Stimulated activated CD4-positive, alpha-beta T cell treated with anti-CD3 and anti-CD28 coated beads, TNF-alpha, amount 100 ng/mL, for 4 hours (primary cell): ENCODE measurements at places on chromosomes 5 and 9.

DNA sequence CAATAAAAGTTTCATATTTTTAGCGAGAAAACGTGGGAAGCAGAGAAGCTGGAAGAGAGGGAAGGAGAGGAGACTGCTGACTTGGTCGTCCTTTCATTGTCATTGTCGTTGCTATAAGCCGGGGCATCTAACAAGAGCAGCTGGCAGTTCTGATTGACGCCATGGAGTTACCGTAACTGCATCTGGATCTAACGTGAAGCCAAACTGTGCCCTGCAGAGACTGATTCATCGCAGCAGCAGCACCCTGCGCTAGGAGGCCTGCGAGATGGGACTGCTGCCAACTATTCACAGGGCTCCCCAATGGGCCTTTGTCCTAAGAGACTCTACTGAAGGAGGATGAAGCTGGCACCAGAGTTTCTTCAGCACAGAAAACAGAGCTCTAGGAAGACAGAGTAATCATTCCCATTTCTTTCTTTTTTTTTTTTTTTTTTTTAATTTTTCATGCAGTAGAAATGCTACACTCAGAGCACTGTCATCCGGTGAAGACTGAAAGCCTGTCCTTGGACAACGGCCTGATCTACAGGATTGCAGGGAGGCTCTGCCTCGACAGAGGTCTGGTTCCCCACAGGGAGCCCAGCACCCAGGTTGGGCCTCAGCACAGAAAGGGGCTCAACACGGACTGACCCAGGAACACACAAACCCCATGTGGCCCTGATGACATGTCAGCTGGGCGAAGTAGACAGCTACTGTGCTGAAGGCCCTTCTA is 47.8 kb downstream of the RETREG1 start:
- DNase-seq = no peak

DNA sequence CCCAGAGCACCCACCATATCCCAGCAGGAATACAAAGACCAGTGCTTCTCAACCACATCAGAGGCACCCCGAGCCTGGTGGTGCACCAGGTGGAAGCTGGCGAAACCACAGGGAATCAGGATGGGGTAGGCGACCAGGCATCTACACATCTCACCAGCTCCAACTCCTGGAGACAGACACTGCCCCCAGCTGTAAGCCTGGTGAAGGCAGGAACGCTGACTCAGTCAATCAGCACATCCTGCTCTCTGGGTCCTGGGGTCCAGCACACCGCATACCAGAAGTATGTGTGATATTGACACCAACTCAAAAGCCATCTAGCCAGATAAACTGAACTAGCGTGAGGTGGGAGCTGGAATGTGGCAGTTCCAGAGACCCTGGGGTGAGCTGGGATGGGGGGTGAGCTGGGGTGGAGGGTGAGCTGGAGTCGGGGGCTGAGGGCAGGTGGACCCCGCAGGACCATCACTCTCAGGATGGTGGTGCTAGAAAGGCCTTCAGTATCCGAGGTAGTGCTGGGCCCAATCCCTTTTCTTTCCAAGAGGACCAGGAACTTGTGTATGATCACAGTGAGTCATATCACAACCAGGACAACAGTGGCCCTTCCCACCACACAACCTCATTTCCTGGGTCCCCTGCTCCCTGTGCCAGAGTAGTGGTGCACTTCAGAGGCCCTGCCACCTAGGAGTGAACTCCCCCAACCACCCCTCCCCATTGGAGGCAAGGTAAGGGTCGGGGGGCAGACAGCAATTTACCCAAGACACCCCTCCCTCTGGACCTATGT is 2.5 kb downstream of the DBN1 start:
- DNase-seq = no peak

DNA sequence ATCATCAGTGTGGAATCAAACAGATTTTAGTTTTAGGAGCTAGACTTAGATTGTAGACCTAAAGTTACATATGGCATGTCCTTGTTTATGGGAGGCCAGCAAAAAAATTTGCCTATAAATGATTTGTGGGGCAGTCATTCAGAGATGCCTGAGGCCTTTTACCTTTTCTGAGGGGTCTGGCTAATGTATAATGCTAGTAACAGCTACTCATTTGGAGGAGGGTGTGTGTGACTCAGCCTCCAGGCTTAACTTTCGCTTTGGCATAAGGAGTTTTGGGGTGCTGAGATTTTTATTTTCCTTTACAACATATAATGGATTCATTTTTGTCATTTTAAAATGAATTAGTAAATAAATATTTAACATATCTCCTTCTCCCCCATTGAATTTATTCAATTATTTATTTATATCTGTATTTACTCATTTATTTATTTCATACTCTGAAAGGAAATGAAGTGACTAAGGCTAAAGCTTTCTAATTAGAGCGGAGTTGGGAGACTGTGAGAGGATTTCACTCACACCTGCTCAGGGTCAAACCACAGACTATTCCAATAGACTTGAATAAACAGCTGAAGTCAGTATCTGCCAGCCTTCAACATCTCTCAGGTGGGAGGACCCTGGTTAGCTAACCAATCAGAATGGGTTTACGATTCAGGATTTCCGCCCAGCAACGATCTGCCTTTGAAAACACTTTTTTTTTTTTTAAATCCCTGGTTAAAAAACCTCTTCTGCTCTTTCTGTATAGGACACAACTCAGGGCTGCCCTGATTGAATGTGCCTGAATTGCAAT is 487.5 kb upstream of the SGCD start:
- no peak for DNase-seq

DNA sequence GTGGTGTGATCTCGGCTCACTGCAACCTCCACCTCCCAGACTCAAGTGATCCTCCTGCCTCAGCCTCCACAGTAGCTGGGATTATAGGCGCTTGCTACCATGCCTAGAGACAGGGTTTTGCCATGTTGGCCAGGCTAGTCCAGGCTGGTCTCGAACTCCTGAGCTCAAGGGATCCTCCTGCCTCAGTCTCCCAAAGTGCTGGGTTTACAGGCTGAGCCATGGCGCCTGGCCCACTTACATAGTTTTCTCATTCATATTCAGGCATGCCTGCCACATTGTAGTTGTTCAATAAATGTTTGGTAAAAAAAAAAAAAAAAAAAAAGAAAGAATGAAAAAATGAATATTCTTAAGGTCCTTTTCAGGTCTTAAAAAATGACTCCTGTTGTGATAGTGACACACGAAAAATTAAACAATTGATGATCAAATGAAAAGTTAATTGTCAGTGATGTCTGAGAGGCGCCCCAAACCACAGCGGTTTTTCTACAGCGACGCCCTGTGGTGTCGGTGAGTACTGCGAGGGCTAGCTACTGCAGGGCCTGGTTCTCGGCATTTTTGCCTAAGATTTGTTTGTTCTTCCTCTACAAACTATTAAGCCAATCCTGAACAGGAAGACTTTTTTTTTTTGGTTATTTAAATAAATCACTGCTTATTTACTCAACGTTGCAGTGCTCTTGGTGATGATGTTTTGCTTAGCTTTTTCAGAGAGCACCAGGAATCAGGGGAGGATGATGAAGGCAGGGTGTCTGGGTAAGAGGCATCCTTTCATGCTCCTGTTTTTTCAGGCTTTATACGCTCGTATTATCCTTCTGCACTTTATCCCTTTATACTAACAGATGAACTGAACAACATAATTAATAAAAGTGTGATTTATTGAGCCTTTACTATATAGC is 67.0 kb upstream of the DPYSL3 start:
- no peak for DNase-seq

DNA sequence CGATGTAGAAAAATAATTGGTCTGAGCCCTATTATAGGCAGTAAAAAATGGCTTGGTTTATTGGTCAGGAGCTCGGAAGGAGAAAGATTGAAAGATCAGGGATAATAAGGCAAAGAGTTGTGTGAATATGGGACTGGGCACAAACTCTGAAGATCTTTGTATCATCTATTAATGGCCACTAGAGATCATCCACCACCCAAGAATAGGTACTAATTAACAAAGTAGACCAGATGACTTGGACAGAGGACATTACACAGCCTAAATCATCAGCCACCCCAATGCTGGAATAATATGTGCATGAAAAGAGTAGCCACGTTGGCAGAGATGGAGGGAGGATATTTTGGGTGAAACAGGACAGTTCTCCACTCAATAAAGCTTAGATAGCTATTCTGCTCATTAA is 364.1 kb downstream of the EFNA5 start:
- DNase-seq = no peak

DNA sequence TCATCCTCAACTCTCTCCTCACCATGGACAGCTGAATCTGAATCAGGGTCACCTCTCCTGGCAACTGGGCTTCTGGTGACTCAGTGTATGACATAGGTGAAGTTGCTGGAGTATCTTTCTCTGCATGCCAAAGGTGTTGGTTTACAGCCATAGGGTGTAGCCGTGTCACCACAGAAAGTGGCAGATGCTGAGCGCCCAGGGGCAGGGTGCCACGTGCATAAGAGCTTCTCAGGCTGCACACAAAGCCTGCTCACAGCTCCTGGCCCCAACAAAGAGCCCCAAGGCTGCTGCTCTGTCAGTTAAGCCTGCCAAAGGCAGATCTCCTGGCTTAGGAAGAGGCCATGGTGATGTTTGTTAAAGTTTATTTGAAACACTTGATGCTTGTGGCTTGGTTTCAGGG is 297.7 kb upstream of the WWC1 start:
- no peak for DNase-seq

DNA sequence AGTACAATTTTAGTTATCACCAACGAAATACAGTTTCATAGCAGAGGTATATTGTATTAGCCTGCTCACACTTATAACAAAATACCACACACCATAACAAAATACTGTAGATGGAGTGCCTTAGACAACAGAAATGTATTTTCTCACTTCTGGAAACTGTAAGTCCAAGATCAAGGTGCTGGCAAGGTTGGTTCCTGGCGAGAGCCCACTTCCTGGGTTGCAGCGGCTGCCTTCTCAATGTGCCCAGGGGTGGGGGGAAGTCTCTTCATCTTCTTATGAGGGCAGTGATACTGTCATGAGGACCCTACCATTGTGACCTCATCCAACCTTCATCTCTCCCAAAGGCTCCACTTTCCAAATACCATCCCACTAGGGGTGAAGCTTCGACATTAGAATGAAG is 30.5 kb upstream of the GADD45G start:
- DNase-seq = no peak

GRCh38 chr9:108664309-108665255 is 191.2 kb downstream of the ACTL7B start:
- no peak for DNase-seq

DNA sequence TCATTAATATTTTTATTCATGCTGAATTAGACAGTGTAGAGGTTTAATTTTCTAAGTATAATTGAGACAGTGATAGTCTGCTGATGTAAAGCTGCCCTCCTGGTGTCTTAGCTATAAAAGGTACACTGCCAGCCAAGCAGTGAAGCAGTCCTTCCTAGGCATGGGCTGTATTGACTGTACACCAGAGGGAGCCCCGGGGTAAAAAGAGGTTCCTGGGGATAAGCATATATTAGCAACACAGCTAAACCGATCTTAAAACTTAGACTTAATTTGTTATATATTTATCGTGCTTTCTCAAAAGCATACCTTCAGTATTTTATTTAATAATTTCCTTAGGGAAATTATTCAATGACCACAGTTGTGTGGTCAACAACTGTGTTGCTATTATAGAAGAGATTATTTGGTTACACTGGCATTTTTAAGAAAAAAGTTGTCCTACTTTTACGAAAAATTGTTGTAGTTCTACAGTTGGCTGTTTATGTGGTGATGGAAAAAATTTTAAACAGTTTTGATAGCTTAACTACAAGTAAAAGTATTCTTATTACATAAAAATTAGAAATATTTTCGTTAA is 68.8 kb downstream of the ELL2 start:
- no peak for DNase-seq

GRCh38 chr5:93163010-93163663 is 417.9 kb downstream of the NR2F1-AS1 start:
- DNase-seq = no peak

- DNase-seq = no peak
Observed at GRCh38 chr5:17223367-17224185, 6.1 kb downstream of the BASP1 start.

DNA sequence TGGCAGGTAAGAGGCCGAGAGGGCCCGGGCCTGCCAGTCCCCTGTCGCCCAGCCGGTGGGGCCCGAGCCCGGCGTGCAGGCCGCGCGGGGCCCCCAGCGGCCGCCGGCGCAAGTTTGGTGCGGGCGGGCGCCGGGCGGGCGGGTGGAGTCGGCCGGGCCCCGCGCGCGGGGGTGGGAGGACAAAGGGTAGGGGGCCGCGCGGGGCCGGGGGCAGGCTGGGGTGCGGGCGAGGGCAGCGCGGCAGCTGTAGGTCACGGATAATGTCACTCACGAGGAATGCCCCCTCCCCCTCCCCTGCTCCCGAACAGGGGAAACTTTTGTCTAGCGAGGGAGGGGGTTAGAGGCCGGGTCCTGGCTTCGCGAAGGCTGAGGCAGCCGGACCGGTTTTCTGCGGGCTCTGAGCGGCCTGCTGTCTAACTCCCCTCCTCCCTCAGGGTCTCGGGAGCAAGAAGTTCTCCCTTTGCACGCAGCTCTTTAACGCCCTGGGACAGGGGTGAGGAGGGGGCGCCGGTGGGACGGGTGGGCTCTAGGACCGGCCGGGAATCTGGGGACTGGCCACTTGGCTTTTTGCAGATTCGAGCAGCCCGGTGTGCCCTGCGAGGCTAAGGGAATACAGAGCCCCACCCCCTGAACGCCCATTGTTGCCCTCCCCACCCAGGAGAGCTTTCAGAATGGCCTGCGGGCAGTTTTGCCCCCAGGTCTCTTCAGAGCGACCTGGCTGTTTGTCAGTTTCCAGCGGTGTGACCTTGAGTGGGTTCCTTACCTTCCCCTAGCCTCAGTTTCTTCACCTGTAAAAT is 21.3 kb upstream of the NDST1 start:
- DNase-seq = peak; percentile 27
